ENCODE measurements at places on chromosomes 5 and 9.

- DNase-seq = no peak
These were observed 634.3 kb downstream of the ISL1 start for GRCh38 chr5:52017567-52017966.

DNA sequence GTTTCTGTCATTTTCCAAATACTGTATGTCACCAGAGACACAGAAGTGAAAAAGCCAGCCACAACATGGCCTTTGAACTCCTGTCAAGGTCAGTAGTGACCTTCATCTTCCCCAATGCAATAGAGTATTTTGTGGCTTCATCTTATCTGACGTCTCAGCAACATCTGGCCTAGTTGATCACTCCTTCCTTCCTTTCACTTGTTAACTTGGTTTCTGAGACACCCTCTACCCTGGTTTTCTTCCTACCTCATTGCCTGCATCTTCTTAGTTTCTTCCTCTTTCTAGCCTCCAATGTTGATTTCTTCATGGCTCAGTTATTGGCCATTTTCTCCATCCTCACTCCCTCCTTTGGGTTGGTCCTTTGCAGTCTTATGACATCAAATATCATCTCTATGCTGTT, 36.3 kb downstream of the GLIS3 start:
- DNase-seq = no peak

- no peak for DNase-seq
These were observed 214.7 kb downstream of the IRX2 start for GRCh38 chr5:2536632-2537377.

DNA sequence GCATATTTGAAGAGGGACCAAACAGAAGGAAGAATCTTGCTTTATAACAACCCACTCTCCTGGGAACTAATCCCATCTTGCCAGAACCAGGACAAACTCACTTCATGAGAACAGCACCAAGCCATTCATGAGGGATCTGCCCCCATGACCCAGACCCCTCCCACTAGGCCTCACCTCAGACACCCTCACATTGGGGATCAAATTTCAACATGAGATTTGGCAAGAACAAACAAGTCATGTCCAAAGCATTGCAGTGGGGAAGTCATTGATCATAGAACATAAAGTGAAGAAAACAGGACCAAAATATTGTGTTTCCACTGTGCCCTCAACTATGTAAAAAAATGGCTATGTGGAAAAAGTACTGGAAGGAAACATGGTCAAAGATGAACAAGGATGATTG, 43.9 kb downstream of the MAP1B start:
- DNase-seq = no peak

All from stimulated activated CD4-positive, alpha-beta T cell treated with anti-CD3 and anti-CD28 coated beads, Interleukin-1b, Interleukin-23, amount 100 ng/mL, for 1 hour (primary cell).